ENCODE measurements at places on chromosomes 1 and 21.

DNA sequence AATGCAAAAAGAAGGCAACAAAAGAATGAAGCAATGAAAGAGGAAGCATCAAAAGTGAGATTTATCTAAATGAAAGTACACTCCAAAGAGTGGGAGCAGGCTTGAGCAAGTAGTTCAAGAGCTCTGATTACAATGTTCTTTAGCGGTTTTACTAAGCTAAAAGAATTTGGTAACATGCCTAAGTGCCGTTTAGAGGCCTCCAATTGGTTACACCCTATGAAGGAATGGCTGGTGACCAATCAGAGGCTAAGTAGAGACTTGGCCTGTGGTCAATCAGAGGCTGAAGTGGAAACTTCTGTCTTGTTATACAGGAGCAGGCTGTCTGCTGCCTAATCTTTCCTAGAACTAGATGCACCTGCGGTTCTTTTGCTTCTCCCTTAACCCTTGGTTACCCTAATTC is 59.1 kb downstream of the PTGFR start:
- DNase-seq: no peak

GRCh38 chr21:36545776-36546511 is 66.0 kb upstream of the CLDN14 start:
- DNase-seq: no peak

DNA sequence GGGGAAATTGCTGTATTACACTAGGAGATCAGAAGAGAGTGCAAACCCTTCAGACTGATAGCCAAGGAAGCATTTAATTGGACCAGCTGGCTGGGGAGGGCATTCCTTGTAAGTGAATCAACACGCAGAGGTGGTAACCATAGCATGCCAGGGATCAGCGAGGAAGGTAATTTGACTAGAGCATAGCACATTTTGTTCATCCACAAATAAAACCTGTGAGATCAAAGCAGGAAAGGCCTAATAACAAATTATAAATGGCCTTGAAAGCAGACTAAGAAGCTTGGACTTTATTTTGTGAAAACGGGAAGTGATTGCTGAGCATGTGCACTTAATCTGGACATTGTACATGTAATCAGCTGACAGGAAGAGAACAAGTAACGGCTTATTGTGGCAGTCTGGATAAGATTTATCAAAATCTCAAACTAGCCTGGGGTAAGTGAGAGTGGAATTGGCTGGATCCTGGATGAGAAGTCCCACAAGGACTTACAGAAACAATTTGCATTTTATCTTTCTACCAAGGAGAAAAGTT is 11.7 kb upstream of the CD55 start:
- DNase-seq: no peak

DNA sequence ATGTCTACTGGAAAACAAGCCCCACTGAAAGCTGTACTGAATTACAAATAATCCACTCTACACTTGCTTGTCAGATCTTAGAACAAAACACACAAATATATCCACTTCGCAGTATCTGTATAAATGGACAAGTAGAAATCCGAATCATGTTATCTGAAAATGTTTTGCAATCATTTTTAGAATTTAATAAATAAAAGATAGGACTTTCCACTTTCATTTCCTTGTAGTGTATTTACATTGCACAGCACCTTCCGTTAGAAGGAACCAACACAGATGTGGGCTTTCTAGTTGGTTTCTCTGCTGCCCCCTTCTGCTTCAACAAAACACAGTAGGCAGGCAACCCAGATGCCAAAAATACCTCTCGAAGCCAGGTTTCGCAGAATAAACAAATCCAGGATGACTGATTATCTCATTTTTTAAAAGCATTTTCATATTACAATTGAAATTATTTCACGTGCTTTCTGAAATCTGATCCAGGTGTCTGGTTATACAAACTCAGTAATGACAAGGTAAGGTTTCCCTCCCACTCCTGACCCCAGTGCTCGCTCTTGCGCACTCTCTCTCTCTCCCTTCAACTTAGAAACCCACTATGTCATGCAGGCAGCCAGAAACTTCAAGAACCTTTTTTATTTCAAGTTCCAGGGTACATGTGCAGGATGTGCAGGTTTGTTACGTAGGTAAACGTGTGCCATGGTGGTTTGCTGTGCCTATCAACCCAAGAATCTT is 389.9 kb downstream of the SMYD3 start:
- DNase-seq: peak; percentile 54

- DNase-seq: no peak
These were observed 186.5 kb downstream of the TGFBR3 start for GRCh38 chr1:91699339-91699974.

DNA sequence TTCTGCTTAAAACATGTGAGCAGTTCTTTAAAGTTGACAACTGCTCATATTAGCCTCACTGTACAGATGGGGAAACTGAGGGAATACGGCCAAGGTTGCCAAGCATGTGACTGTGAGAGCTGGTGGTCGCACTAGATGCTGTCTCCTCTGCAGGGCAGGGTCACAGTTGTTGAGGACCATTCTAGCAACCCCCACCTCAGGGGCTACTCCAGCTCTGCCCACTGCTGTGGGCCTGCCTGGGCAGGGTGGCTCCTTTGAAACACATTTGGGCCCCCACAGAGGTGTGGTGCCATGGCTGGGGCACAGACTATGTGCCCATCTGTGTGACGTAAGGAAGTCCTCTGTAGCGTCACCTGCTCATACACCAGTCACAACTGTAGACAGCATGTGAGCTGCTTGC is 779 bp downstream of the THEM5 start:
- no peak for DNase-seq

DNA sequence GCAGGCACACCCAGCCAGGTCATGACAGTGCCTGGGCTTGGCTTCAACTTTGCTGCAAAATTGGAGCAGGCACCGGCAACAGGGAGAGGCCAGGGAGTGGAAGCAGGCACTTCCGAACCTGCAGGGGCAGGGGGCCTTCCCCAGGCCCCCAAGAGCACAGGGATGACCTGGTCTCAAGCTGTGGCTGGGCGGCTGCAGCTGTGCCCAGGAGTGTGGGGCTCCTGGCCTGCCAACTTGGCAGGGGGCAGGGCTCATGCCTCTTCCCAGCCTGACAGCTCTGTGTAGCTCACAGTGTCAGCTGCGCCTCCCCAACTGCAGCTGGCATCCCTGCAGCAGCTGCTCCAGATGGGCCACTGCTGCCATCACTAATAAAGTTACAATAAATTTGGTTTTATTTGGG is 51.5 kb upstream of the SCYL3 start:
- no peak for DNase-seq

GRCh38 chr1:107750364-107750959 is 214.5 kb downstream of the VAV3 start:
- peak; percentile 83 for DNase-seq

- no peak for DNase-seq
These were observed 34.5 kb downstream of the TYW3 start for GRCh38 chr1:74767490-74767889.

- DNase-seq: no peak
These were observed 33.4 kb downstream of the VTCN1 start for GRCh38 chr1:117177376-117177775.

GRCh38 chr21:38734646-38735365 is 70.9 kb upstream of the ETS2 start:
- no peak for DNase-seq

GRCh38 chr1:63731117-63732043 is 42.4 kb upstream of the ROR1 start:
- no peak for DNase-seq

DNA sequence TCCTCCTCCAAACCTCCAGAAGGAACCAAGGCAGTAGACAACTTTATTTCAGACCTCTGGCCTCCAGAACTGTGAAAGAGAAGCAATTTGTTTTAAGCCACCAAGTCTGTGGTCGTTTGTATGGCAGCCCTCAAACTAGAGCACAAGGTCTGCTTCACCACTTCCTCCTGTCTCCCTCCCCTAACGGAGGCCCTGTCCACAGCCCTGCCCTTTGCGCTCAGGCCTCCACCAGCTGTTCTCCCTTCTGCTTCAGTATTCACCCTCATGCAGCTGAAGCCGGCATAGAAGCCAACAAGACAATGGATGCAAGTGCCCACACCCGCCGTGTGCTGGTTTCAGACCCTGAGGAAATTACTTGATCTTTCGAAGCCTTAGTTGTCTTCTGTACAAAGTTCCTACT is 364.1 kb downstream of the HHAT start:
- no peak for DNase-seq

DNA sequence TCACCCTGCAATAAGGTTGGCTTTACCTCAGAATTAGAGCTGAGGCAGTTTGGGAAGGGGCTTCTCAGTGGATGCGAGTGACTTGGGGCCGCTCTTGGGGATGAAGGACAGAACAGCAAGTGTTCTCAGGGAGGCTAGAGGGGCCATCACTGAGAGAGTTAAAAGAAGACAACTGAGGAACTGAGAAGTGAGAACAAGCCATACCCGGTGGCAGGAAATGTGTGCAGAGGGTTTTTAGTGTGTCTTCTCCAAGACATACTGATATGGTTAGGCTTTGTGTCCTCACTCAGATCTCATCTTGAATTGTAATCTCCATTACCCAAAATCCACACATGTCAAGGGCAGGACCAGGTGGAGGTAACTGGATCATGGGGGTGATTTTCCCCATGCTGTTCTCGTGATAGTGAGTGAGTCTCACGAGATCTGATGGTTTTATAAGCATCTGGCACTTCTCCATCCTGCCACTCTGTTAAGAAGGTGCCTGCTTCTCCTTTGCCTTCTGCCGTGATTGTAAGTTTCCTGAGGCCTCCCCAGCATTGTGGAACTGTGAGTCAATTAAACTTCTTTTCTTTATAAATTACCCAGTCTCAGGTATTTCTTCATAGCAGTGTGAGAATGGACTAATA is 75.8 kb downstream of the PCBP3 start:
- DNase-seq: no peak

- DNase-seq: no peak
These were observed 8.2 kb downstream of the BACH1 start for GRCh38 chr21:29306920-29307319.

DNA sequence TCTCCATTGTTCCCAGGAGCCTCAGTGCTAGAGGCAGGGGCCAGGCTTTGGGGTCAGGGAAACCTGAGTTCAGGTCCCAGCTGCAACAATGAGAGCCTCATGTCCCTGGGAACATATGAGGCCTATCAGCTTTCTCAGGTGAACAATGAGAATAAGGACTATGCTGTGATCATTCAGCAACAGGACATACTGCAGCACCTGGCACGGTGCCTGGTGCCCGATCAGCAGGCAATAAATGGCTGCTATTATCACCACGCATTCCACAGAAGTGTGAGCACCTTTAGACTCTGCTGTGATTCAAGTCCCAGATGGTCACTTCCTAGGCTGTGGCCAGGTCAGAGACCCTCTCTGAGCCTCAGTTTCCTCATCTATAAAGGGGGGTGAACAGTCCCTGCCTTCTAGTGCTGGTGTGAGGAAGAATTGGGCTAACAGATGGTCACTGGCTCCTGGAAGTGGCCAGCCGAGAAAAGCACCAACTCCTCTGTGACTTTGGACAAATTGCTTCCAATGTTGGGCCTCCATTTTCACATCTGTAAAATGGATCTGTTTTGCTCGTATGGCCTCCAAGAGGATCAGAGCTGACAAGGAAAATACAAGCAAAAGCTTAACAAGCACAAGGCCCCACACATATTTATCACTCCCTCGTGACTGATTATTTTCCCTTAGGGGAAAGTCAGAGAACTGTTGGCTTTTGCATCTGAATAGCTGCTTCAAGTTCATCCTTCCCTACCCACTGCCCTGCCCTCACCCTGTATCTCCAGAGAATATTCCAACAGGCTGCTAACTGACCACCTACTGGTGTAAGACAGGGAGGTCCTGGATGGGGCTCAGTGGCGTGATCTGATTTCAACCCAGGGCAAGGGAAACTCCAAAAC is 1.1 kb downstream of the SLC5A9 start:
- no peak for DNase-seq

GRCh38 chr1:243539636-243540035 is 283.8 kb downstream of the SDCCAG8 start:
- DNase-seq: no peak

DNA sequence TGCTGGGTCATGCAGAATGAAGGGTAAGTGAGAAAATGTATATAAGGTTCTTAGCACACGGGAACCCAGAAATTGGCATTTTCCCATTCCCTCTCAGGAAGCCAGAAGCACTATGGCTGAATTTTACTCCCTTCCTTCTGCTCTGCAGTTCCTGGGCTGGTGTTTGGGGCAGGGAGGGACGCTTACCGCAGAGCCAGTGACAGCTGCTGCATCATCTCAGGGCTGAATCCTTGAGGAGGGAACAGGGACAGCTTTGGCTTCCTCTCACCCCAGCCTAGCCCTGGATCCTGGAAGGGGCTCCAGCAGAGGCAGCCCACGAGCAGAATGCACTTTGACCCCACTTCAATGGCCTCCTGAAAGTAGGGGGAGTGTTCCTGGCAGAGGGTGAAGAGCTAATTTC is 12.0 kb downstream of the PLA2G2D start:
- no peak for DNase-seq

DNA sequence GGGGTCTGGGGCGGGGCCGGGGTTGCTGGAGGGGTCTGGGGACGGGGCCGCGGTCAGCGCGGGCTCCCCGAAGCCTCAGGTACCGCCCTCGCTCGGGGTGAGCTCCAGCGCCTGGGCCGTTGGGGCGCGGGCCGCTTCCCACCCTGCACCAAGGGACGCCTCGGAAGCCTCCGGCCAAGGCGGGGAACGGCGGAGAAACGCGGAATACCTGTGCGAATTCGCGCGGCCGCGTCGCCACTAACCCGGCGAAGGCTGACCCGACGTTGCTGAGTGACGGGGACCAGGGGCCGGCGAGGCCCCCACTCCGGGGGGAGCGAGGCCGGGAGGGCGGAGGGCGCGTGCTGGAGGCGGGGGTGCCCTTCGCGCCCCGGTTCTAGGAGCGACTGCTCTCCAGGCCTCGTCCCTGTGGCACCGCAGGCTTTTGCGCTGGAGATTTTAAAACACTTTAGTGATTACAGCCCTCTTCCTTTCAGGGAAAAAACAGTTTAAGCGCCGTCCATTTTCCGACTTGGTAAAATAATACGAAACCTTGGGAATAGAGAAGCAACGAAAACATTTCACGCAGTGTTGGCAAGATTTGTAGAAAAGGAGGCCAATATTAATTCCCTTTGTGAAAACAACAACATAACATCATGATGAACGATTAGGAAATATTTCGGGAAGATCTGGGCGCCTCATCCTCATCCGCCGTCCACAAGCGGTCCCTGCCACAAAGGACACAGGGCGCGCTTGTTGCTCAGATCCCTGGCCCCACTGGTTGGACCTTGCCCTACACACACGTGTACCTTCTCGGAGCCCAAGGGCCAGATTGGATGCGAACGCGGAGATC is 971 bp upstream of the GNG4 start:
- peak; percentile 87 for DNase-seq

DNA sequence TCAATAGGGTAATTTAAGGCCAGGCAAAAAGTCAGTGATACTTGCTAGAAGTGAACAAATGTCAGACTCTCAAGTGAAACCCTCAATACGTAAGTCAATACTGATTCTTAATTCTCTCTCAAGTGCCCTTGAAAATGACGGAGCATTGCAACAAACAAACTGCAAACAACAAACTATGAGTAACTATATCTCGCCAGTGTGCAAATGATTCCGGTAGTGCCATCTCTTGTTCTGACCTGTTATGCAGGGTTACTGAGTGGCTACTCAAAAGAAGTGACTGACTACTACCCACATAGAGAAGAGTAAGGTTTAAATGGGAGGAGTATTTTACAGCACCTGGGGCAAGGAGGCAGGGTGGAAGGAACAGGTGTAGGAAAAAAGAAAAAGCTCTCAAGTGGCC is 1.6 kb downstream of the SLC19A2 start:
- DNase-seq: no peak

Measured in NCI-H1092 treated with DMSO at 0.1 percent for 48 hours (cell line).